ENCODE measurements at places on chromosomes 6 and 20. TPM values are rescaled to one million over a fixed set of nuclear protein-coding genes. Genes with fewer than 3 reads are reported as not detected.
A peak's percentile ranks its signal among the peaks of the same experiment; 100 is the strongest.

DNA sequence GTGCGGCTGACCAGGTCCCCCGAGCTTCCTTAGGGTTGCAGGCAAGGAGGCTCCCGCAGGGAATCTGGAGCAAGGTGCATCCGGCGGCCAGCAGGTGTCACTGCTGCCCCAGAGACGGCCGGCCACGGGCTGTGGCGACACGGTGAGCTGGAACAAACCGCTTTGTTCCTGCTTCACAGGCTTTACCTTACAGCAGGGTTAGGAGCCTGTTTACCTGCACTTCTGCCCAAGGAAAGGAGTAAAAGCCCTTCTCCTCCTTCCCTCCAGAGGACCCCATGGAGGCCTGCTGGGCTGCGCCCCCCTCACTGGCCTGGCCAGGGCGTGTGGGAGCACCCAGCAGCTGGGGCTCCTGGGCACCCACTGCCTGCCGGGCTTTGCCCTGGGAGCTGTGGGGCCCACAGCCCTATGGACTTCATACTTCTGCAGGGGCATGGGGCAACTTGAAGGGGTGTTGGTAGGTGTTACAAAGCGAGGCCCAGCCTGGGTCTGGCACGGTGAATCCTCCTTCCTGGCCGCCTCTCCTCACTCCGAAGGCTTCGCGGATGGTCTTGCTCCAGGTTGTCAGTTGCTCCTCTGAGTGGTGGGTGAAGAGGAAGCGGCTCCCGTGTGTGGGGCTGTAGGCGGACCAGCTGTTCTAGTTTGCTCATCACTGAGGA, 88.4 kb downstream of the CDC5L start:
- peak; percentile 95 for DNase-seq

- DNase-seq, result peak; percentile 98
These were observed 102.0 kb downstream of the OR2B2 start for GRCh38 chr6:27809939-27810767.

DNA sequence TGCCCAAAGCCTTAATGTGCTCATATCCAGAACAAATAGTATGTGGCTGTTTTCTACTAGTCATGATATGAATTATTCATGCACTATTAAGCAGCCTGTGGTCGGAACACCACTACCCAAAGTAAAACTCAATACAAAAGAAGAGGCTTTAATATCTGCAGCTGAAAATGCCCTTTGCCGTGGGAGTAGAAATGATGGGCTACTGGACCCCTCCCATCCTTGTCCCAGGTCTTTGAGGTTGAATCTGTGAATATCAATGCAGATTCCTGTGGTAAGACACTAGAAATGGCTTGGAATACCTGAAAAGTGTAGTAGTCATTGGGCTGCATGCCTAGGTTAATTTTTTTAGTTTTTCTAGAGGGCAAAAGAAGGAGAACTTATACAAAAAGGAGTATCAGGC, 303.7 kb downstream of the TBC1D7 start:
- DNase-seq, result no peak

- DNase-seq, result peak; percentile 64
These were observed 26.8 kb downstream of the MANBAL start for GRCh38 chr20:37316116-37316774.

- DNase-seq, result peak; percentile 78
These were observed 6.4 kb upstream of the SLC12A5 start for GRCh38 chr20:46022411-46023147.

- DNase-seq, result no peak
These were observed 28.3 kb downstream of the KCNQ5 start for GRCh38 chr6:72650081-72650745.

DNA sequence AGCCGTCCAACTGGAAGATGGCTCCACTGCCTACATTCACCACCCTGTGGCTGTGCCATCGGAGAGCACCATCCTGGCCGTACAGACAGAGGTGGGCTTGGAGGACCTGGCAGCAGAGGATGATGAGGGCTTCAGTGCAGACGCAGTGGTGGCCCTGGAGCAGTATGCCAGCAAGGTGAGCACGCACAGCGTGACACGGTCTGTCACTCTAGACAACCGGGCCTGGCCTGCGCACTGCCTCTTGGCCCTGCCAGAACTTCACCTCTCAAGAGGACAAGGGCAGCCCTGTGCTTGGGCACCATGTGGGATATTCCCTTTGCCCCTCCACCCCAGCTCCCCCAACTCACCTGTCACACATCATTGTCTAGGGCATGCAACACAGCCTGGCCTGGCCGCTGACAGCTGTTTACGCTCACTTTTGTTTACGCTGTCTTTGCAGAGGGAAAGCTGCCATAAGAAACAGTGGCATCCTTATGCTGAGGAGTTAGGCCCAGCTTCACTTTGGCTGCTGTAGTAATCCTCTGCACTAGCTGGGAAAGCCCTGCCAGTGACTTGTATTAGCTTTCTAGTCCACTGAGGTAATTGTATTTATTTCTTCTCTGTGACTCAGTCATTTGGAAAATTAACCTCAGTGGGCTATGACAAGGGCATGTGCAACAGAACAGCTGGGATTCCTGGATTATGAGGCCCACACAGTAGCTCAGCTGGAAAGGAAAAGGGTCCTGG, 9.8 kb upstream of the DEF6 start:
- DNase-seq, result no peak

DNA sequence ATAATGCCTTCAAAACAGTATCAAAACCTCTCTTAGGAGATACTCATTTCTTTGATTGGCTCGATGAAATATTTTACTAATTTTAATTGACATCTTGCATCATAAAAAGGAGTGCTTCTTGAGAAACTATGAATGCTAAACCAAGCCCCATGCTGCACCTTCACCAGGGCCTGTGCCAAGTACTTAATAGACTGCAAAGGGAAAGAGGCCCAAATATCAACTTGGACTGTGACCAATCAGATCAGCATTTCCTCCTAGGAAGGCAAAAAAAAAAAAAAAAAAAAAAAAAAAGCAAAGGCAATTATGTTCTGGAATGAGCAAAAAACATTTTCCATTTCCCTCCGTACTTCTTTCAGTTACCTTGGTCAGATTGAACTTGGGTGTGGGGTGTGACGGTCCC, 253.0 kb upstream of the SOX4 start:
- DNase-seq, result no peak

GRCh38 chr20:32139947-32140346, 30.4 kb downstream of the TM9SF4 start:
- DNase-seq, result no peak

GRCh38 chr20:17616480-17617211, 46.8 kb downstream of the DSTN start:
- DNase-seq, result no peak

DNA sequence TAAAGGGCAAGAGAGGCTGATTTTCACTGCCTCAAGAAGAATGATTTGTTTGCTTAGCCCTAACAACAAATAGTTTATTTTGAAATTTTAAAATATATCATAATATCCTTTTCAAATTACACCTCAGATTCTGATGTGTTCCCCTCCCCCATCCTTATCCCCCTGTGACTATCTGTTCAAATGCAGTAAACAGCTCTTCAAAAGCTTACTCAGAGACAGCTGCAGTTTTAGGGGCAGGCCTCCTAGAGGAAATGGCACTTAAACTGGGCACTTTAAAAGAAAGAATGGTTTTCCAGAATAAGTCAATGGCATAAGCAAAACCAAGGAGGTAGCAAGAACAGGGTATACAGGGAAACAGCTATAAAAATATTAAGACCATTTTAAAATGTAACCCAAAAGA, 118.6 kb upstream of the UST start:
- DNase-seq, result no peak

GRCh38 chr20:53738039-53738944, 144.7 kb upstream of the ZNF217 start:
- peak; percentile 93 for DNase-seq

DNA sequence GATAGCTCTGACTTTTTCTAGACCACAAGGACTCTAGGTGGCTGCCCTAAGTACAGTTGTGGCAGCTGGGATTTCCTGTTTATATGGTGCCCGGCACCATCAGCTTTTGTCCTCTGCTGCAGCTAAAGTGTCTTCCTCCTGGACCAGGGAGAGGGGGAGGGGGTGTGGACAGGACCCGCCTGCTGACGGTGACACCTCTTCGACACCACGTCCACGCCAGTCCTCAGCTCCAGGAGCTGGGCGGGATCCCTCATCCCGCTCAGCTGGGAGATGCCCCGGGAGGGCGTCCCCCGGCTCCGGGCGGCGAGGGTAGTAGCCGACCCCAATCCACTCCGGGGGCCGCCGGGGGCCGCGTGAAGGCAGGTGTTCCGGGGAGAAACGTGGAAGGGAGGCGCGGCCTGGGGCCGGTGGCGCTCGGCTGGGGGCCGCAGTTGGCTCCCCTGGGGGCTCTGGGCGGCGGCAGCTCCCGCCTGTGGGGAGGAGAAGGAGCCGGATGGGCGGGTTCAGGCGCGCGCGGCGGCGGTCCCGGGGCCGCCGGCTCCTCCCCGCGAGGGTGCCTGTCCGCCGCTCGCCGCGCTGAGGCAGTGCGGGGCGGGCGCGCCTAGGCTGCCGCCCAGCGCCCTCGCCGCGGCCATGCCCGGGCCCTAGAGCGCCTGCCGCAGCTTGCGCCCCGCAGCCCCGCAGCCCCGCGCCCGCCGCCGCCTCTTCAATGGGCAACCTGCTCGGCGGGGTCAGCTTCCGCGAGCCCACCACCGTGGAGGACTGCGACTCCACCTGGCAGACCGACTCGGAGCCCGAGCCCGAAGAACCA, at the start of gene OGFRL1:
OGFRL1 (plus strand) TSS at position 584 of the 811 bp plus-strand sequence; CDS start at position 710, 126 bp downstream.
- peak; percentile 92 for DNase-seq

DNA sequence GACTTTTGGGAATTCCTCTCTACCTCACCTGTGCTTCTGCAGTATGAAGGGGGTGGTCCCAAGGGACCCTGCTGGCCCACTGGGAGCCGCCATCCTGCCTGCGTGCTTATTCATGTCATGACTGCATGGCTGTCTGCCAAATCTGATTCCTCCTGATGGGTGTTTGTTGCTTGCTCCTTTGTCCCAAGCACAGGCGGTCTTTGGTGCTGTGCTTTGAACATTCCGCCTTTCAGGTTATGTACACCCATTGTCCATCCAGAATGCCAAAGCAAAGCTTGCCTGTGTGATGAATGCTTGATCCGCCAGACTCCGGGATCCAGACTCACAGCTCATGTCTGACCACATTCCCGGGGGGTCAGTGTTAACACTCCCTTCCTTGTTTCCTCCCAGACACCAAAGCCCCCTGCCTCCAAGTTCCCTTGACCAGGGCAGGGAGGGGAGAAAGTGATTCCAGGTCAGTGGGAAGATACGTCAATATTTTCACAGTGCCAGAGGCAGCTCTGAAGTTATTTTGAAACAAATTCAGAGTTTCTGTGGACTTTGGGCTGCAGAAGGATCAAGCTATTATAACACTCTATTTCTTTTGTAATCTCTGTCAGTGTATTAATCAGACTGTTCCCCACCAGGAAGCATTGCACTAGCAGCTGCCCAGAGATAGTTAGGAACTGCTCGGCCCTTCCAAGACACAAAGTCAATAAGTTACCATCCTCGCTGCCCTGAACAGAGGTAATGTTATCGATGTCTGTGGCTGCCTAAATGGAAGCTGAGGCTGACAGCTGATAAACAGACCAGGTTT, 9.5 kb downstream of the DAAM2 start:
- no peak for DNase-seq

DNA sequence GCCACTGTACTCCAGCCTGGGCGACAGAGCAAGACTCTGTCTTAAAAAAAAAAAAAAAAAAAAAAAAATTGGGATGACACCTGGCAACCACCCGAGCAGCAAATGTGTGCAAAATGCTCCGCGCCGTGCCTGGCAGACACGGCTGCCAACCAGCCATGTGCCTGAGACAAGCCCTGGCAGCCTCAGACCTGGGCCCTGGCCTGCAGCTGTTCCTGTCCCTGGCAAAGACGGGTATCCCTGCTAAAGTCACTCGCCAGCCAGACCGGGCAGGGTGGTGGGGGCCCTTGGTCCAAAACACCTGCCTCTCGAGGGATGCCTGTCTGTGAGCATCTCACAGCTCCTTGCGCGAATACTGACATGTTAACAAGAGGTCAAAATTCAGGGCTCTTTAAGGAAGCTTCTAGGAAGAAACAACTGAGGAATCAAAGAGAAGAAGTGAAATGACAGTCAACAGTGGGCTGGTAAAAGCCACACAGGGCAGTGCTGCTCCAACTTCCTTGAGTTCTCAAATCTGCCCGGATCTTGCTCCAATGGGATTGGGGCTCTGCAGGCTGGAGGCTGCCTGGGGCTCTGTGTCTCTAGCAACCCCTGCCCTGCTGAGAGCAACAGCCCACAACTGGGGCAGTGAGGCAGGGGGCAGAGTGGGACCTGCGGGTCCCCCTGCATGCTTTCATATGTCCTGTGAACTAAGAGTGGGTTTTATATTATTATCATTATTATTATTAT, 53.4 kb downstream of the SYTL3 start:
- DNase-seq, result peak; percentile 21

DNA sequence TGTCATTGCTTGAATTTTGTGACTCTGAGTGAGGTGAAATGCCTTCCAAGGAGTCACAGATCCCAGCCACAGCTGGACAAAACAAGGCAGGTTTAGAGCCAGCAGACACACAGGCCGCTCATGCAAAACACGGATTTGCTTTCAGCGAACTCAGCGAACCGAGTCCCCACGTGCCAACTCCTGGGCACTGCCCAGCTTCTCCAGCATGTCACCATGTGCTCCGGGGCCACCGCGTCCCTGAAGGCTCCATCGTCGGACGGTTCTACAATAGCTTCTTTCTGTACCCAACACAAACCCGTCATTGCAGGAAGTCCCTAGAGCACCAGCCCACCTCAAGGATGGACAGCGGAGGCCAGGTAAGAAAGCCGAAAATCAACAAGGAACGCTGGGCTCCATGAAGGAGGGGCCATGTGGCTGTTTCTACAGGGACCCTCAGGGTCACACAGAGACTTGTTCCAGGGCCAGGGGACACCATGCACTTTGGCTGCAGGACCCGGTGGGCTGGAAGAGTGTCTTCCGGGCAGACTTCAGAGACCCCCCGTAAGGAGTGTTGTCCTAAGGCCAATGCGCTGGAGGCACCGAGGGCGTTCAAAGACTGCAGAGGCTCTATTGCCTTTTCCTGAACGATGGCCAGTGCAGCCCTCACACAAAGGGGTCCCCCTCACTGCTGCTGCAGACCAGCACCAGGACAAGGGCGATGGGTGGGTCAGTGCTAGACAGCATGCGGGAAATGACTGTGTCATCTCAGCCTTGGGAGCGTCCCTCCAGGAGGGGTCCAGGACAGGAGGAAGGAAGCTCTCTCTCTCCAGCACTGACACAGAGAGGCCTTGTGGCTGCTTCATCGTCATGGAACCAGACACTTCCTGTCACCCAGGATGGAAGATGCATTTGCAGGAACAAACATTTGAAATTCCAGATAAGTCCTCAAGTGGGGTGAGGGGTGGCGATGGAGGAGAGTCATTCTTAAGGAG, 19.8 kb downstream of the DACT2 start:
- DNase-seq, result no peak

GRCh38 chr6:106988664-106989063, 14.1 kb upstream of the CD24 start:
- DNase-seq, result no peak

- no peak for DNase-seq
These were observed 296.2 kb upstream of the PRDM1 start for GRCh38 chr6:105789935-105790334.

Gene WRNIP1
- total RNA-seq, result 29.7 TPM

Gene AGPAT4
- total RNA-seq, result 1.8 TPM

Gene SLC35D3
- not detected for total RNA-seq

Measured in stomach (tissue), 19 donors.